ENCODE measurements at places on chromosomes 7 and 10. TPM values are rescaled to one million over a fixed set of nuclear protein-coding genes. Genes with fewer than 3 reads are reported as not detected.

Gene FRG2B
- total RNA-seq, result not detected

Gene SNCG
- total RNA-seq, result 1.2 TPM

Gene SVOPL
- total RNA-seq, result not detected

Gene ARHGEF5
- 17.6 TPM for total RNA-seq

Gene CUEDC2
- total RNA-seq, result 63.3 TPM

Gene SEMA3E
- total RNA-seq, result not detected

DNA sequence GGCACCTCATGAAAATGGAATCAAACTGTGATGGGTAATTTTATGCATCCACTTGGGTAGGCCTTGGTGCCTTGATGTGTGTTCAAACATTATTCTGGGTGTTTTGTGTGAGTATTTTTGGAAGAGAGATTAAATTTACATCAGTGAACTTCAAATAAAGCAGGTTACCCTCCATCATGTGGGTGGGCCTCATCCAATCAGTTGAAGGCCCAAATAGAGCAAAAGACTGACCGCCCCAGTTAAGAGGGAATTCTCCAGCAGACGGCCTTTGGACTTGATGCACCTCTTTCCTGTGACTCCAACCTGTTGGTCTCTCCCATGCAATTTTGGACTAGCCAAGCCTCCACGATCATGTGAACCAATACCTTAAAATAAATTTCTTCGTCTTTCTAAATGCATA lies 97.7 kb upstream of the DPP6 start:
- no peak overlapping the region for H3K27ac ChIP-seq
- H3K4me1 ChIP-seq, result no peaks in the 10 kb centered on the region
- no peak overlapping the region for H3K4me3 ChIP-seq

DNA sequence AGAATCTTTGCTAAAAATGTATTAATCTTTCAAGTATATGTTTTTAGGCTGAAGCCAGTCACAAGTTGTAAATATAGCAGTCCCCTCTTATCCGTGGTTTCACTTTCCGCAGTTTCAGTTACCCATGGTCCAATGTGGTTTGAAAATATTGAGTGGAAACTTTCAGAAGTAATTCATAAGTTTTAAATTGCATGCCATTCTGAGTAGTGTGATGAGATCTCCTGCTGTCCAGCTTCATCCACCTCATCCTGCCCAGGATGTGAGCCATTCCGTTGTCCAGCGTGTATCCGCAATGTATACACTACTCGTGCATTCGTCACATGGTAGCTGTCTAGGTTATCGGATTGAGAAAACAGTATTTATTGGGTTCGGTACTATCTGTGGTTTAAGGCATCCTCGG lies 12.2 kb downstream of the PDCD4 start:
- peak overlapping the region; percentile 11 for H3K4me3 ChIP-seq
- no peaks in the 10 kb centered on the region for H3K27me3 ChIP-seq
- H3K36me3 ChIP-seq, result peaks cover 31% of the 10 kb centered on the region
- peaks cover 70% of the 10 kb centered on the region for H3K4me1 ChIP-seq
- no peak for DNase-seq

DNA sequence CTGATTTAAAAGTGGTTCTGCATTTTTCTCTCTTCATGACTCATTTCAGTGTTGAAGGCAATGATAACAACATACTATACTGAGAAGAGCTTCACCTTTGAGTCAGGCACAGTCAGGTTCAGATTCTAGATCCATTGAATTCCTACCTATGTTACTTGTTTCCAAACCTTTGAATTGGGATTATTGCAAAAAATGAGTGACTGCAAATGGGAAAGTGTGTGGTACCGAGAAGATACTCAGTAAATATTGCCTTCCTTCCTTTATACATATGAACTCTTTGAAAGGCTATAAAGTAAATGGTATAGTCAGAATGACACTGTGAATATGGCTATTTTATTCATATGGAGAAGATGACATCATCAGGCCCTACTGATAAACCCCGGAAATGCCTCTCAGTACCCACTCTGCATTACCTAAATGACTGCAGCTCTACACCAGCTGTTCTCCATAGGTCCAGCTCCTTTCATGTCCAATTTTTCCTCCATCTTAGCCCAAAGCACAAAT lies 66.7 kb upstream of the FGL2 start:
- DNase-seq, result peak; percentile 49
- H3K27me3 ChIP-seq, result no peaks in the 10 kb centered on the region
- H3K4me1 ChIP-seq, result peaks cover 13% of the 10 kb centered on the region
- no peak overlapping the region for H3K4me3 ChIP-seq
- H3K36me3 ChIP-seq, result no peaks in the 10 kb centered on the region

DNA sequence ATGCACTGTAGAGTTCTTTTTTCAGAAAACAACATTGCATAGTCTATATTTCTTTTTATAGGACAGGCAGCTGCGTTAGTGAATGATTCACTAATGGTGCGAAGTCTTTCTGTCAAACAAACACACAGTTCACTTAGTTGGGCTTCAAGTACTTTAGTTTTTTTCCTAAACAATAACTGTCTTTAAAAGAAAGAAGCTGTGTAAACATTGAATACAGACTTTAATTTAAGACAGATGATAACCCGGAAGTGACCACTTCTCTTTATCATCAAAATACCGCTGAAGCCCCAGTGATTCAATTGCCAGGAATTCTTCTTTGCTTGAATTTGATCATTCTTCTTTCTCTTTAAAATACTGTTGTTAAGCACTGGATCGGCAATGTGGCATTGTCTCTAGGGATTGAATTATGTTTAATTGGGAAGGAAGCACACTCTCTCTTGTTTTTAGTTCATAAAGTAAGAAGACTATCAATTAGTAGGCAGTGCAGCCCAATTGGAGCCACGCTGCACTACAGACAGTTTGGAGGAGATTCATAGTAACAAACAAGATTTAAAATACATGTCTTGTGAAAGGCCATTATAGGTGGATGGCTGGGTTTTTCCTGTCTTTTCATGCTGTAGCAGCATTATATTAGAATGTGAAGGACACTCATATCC lies 30.4 kb downstream of the CNTNAP2 start:
- no peaks in the 10 kb centered on the region for H3K27me3 ChIP-seq
- DNase-seq, result no peak
- no peaks in the 10 kb centered on the region for H3K36me3 ChIP-seq
- no peak overlapping the region for H3K4me3 ChIP-seq

DNA sequence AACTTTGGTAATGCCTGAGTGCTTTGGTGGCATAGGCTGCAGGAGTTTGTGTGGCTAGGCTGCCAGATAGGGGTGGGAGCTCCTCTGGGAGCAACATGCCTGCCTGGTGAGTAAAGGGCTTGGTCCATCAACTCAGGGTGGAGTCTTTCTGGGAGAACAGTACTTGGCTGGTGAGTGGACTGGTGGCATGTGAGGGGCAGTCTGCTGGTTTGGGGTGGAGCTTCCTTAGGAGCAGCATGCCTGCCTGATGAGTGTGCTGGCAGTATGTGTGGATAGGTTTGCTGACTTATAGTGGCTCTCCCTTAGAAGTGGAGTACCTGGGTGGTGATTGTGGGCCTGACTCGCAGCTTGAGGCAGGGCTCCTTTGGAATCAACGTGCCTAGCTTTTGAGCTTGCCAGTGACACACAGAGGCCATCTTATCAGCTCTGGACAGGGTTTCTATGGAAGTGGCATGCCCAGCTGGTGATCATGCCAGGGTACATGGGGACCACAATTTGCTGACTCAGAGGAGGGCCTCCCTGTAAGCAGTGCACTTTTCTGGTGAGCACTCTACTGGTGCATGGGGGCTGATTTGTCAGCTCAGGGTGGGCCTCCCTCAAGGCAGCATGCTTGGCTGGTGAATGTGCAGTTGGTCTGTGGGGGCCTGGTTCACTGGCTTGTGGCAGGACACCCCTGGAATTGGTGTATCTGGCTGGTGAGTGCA lies 35.0 kb upstream of the SRI start:
- H3K4me1 ChIP-seq, result no peaks in the 10 kb centered on the region
- no peak for DNase-seq
- no peak overlapping the region for H3K27ac ChIP-seq
- H3K27me3 ChIP-seq, result peaks cover 18% of the 10 kb centered on the region

DNA sequence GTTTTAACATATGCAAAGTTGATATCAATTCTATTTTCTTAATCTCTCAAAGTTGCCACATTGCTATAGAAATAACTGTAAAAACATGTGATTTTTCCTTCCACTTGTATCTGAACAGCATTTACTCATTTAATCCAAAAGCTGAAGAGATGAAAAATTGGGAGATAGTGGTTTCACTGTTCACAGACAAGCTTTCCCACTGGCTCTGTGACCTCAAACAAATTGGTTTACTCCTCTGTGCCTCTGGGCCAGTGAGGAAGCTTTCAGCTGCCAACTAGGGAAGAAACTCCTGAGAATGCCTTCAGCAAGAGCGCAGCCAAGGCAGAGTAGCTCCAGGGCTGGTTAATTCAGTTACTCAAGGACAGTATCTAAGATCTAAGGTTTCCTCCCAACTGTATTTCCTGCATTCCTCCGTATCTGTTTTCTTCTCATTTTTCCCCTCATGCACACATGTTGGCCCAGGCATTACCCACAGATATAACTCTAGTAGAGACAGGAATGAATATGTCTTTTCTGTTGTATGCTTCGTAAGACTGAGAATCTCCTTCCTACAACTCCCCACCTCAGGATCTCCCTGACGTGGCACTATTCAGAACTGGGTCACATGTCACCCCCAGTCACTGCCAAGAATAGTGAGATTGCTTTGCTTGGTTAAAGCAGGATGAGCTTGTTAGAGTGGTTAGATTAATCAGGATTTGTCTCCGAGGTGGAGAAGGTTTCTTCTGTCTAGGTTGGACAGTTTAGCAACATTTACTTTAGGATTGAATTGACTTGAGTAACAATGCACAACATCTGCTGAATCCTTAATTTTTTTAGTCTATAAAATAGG lies 315.7 kb downstream of the NRG3 start:
- no peak overlapping the region for H3K27ac ChIP-seq
- DNase-seq, result no peak
- H3K27me3 ChIP-seq, result no peaks in the 10 kb centered on the region
- no peaks in the 10 kb centered on the region for H3K36me3 ChIP-seq

GRCh38 chr10:11919271-11919670 lies 96.1 kb downstream of the PROSER2 start:
- no peak overlapping the region for H3K4me3 ChIP-seq
- no peaks in the 10 kb centered on the region for H3K4me1 ChIP-seq
- peaks cover 24% of the 10 kb centered on the region for H3K36me3 ChIP-seq
- H3K27me3 ChIP-seq, result no peaks in the 10 kb centered on the region
- no peak for DNase-seq
- H3K27ac ChIP-seq, result no peak overlapping the region

- H3K4me1 ChIP-seq, result no peaks in the 10 kb centered on the region
- peaks cover 2% of the 10 kb centered on the region for H3K36me3 ChIP-seq
- H3K27me3 ChIP-seq, result no peaks in the 10 kb centered on the region
Observed at GRCh38 chr7:33179519-33179918, 50.2 kb downstream of the BBS9 start.

GRCh38 chr7:68678196-68678595 lies 920.1 kb upstream of the AUTS2 start:
- no peak overlapping the region for H3K27ac ChIP-seq
- no peaks in the 10 kb centered on the region for H3K4me1 ChIP-seq

Measured in activated naive CD4-positive, alpha-beta T cell treated with anti-CD3 and anti-CD28 coated beads for 36 hours (primary cell).